ENCODE measurements at places on chromosomes 11 and 22. TPM values are rescaled to one million over a fixed set of nuclear protein-coding genes. Genes with fewer than 3 reads are reported as not detected.

- DNase-seq, result peak; percentile 41
Measured at GRCh38 chr22:46646531-46647215, 26.5 kb downstream of the GRAMD4 start.

GRCh38 chr11:64553554-64554201 lies 37.3 kb upstream of the SLC22A12 start:
- DNase-seq, result peak; percentile 39

DNA sequence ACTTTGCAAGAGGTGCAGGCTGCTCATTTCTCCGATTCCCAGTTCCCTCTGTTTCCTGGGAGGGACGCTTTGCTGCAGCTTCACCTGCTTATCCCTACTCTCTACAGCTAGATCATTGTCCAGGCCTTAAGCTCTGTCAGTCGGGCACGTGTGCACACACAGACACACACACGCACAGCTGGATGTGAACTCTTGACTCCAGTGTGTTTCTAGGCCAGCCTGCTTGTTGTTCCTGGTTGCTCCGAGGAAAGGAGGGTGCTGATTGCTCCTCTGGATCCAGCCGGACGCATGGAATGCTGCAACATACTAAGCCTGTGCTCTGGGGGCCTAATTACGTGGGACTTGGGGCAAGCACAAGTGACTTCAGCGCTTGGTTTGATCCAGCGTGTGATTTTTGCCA lies 19.7 kb downstream of the ZNRF3 start:
- DNase-seq, result no peak

GRCh38 chr11:43981006-43981405 lies 38.6 kb downstream of the C11orf96 start:
- DNase-seq, result no peak

DNA sequence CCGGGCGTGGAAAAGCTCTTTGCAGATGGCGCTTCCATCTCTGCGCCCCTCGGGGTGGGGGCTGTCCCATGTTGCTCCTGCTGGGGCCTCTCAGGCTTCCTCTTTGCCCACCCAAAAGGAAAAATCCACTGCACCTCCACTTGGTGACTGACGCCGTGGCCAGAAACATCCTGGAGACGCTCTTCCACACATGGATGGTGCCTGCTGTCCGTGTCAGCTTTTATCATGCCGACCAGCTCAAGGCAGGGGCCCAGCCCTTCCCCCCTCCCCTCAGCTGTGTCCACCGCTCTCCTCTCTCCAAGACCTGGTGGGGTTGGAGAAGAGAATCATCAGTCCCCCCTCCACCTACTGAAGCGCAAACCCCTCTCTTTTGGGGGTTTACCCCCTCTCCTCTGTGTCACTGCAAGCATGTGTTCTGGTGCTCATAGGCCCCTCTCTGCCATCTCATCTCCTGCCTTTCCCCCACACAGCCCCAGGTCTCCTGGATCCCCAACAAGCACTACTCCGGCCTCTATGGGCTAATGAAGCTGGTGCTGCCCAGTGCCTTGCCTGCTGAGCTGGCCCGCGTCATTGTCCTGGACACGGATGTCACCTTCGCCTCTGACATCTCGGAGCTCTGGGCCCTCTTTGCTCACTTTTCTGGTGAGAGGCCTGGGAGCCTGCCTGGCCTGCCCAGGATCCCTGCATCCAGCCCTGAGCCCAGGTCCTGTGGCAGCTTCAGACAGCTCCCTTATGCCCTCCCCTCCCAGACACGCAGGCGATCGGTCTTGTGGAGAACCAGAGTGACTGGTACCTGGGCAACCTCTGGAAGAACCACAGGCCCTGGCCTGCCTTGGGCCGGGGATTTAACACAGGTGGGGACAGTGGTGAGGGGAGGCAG lies 1.8 kb downstream of the LARGE2 start:
- DNase-seq, result no peak

DNA sequence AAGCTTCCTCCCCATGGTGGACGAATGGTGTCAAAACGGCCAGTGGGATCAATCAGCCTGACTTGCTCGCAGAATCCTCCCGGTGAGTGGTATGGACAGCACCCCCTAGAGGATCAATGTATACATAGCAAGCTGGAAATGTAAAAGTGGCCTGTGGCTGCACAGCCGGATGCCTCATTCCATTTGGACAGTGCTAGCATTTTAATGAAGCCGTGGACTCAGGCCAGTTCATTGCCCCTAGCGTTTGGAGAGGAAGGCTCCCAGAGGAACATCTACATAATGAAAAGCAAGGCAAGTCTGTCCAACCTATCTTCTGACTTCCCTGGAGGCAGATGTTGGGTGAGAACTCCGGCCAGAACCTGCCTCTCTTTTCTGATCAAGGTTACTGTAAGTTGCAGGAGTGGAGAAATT lies 942.3 kb downstream of the NTM start:
- DNase-seq, result no peak

DNA sequence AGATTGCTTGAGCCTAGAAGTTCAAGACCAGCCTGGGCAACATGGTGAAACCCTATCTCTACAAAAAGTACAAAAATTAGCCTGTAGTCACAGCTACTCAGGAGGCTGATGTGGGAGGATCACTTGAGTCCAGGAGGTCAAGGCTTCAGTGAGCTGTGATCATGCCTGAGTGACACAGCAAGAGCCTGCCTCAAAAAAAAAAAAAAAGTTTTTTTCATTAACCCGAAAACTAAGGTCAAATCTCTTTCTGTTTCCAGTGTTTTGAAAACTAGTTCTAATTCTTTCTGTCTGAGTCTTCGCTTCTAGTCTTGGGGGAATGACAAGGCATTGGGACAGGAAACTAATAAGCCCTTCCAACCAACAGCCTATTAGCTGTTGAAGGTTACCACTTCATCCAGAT lies 57.6 kb downstream of the LIF start:
- peak; percentile 57 for DNase-seq

DNA sequence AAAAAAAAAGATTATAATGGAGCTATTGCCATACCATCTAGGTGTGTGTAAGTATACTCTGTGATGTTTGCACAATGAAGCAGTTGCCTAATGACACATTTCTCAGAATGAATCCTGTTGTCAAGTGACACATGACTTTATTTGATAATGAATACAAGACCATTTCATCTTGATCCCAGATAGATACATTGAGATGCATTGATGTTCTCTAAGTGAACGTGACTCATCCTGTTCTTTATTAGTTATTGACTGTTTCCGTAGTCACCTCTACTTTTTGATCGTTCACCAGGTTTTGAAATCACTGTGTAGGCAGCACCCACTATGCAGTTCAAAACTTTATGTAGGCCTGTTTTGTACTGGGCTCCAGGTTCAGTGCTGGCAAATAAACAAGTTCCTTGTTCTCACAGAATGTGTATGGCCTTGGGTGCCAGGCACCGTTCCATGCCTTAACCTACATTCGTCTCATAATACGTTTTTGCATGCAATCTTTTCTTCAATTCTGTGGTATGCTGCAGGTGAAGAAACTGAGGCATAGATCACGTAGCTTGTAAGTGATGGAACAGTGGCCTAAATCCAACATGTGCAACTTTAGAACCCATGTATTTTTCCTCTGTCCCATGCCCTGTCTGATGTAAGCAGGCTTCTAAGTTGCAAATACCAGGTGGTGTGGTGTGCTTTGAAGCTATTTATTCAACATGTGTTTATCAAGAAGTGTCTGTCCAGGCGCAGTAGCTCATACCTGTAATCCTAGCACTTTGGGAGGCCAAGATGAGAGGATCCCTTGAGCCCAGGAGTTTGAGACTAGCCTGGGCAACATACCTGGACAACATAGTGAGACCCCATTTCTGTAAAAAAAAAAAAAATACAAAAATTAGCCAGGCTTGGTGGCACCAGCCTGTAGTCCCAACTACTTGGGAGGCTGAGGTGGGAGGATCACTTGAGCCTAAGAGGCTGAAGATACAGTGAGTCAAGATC lies 10.4 kb downstream of the SREBF2 start:
- DNase-seq, result peak; percentile 61

DNA sequence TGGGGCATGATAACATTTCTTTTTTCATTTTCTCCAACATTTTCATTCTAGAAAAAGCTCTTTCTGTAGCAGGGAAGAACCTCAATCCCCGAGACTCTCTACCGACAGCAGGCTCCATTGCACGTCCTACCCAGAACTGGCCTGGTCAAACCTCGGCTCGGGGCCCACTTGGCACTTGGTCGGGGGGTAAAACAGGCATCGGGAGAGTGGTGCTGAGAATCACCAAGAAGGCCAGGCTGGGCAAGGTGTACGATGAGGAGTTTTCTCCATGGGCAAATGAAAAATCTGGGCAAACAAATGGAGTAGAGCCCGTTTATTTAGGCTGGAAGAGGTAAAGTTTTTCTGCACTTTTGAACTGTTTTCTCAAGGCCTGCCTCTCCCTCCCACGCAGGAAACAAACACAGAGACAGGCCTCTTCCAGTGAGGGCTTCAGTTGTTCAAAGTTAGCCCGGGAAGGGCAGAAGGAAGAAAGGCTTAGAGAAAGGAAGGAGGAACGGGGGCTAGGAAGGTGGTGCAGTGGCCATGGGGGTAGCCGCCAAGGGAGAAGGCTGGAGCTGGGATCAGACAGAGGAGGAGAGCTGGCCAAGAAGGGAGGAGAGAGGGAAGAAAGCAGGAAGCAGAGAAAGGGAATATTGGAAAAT lies 87.6 kb downstream of the ETS1 start:
- no peak for DNase-seq

DNA sequence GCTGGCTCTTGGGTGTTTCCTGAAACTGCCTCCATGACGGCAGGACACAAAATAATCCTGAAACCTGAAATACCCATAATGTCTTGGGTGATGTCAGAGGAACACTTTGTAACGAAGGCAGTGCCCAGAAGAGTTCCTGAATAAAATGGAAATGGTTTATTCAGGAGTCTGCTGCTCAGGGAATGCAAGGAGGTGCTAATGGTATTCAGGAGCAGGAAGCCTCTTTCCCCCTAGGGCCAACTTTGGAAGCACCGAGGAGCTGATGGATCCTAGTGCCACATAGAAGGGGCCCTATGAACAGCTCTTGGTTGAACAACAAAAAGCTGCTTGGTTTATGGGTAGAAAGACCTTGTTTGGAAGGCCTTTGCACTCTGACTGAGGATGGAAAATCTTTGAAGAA lies 15.5 kb downstream of the TREH start:
- DNase-seq, result no peak

DNA sequence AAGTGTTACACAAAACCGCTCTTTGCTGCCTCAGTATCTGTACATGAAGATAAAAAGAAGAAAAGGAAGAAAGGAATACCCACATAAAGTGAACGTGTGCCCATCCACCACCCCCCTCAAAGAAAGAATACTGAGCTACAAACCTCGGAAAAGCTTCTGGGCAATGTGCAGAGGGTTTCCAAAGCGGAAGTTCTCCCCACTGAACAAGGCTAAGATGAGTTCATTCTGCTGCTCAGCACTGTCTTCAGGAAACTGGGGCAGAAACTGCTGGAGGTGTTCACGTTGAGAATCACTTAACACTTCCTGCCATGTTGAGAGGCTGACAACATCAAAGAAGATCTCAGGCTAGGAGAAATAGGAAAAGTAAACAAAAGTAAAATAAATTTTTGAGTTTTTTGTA lies 6.9 kb downstream of the NFRKB start:
- DNase-seq, result no peak

DNA sequence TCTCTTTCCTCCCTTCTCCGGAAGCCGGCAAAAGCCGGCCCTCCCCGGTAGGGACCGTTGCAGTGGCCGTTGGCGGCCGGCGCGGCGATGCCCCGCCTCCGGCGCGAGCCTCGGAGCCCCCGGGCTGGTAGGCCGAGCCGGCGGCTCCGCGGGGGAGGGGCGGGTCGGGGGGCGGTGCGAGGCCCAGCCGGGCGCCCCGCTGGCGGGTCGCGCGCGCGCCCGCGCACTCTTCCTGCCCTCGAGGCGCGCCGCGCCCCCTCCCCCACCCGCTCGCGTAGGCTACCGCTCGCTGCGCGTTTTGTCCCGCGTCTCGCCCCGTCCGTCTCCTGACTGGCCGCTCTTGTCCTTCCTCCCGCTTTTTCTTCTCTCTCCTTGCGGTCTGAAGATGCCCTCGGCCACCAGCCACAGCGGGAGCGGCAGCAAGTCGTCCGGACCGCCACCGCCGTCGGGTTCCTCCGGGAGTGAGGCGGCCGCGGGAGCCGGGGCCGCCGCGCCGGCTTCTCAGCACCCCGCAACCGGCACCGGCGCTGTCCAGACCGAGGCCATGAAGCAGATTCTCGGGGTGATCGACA lies 591 bp downstream of the CAPRIN1 start:
- DNase-seq, result peak; percentile 70

DNA sequence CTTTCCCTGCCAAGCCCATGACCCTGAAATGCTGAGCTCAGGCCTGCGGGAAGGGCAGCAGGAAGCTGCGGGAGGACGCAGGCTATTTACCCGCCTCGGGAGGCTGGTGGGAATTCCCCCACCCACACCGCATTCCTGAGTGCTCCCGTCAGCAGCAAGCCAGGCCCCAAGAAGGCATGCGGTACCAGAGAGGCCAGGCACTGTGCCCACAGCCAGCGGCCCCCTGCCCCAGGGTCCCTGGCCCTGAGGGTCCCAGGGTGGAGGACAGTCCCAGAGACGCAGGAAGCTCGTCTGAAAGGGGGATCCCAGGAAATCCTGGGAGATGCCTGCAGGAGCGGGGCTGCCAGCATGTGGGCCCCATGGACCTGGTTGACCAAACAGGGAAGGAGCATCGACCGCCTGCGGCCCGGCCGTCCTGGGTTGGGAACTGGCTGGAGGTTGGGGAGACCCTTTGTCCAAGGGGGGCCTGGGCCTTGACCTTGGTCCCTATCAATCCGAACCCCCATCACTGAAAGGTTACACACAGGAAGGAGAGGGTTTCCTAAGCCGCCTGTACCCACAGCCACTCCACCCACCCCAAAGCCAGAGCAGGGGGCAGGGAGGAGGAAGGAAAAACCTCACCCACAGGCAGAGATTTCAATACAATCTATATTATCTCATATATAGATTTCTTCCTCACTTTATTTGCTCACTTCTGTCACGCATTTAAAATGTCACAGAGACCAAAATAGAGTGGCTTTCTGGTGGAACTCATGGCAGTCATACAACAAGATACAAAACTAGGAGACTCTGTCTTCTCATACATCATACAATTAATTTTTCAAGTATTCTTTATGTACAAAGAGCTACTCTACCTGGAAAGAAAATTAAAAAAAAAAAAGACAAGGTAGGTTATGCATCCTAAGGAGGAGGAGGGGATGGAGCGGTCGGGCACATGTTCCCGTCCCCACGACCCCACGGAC lies 17.1 kb downstream of the MAFF start:
- DNase-seq, result peak; percentile 76

GRCh38 chr11:72774499-72774898 lies 19.3 kb downstream of the STARD10 start:
- no peak for DNase-seq

CDHR5 gene
- 0.21 TPM for total RNA-seq

CAVIN3 gene
- not detected for total RNA-seq

PKDREJ gene
- total RNA-seq, result not detected

GP1BB gene
- not detected for total RNA-seq

SLC1A2 gene
- 16.5 TPM for total RNA-seq

CARD18 gene
- not detected for total RNA-seq

KCTD14 gene
- 10.3 TPM for total RNA-seq

Measured in HepG2 (cell line).